ENCODE measurements at places on chromosomes 5 and 9. TPM values are rescaled to one million over a fixed set of nuclear protein-coding genes. Genes with fewer than 3 reads are reported as not detected.

TMEM174 gene
- total RNA-seq: not detected

LRRC8A gene
- total RNA-seq: 88.7 TPM

SYK gene
- not detected for total RNA-seq

MOB3B gene
- total RNA-seq: not detected

MLANA gene
- total RNA-seq: not detected

SOX30 gene
- total RNA-seq: 5.8 TPM

PCDHGA5 gene
- total RNA-seq: 1.8 TPM

NR4A3 gene
- not detected for total RNA-seq

PCDHGA1 gene
- total RNA-seq: 2.2 TPM

TXN gene
- total RNA-seq: 246 TPM

RUSC2 gene
- 24.0 TPM for total RNA-seq

PDE8B gene
- not detected for total RNA-seq

- H3K4me1 ChIP-seq: no peaks in the 10 kb centered on the region
- DNase-seq: no peak
- no peak overlapping the region for H3K27ac ChIP-seq
- H3K4me3 ChIP-seq: no peak overlapping the region
- H3K27me3 ChIP-seq: no peaks in the 10 kb centered on the region
These were observed 975 bp upstream of the HAVCR1 start for GRCh38 chr5:157059891-157060290.

GRCh38 chr9:132748450-132748849 is 78.2 kb downstream of the GTF3C4 start:
- H3K36me3 ChIP-seq: no peaks in the 10 kb centered on the region
- no peak for DNase-seq
- no peak overlapping the region for H3K4me3 ChIP-seq

DNA sequence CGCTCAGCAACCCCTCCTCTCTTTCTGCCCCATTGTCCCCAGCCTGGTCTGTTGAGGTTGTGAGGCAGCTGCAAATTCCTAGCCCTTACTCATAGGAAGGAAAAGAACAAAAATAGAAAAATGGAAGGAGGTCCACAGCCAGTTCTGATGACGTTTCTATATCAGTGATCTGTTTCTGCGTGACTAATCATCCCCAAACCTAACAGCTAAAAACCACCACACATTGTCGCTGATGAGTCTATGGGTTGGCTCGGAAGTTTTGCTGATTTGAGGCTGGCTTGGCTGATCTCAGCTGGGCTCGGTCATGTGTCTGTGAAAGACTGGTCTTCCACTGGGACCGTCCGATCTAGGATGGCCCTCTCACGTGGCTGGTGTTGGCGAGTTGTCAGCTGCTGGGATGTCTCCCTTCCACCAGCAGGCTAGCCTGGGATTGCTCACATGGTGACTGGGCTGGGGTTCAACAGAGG is 200.6 kb upstream of the ZNF618 start:
- no peaks in the 10 kb centered on the region for H3K36me3 ChIP-seq
- no peaks in the 10 kb centered on the region for H3K27me3 ChIP-seq
- H3K4me3 ChIP-seq: no peak overlapping the region
- peak overlapping the region; percentile 79 for H3K27ac ChIP-seq
- peaks cover 28% of the 10 kb centered on the region for H3K4me1 ChIP-seq
- DNase-seq: peak; percentile 87

DNA sequence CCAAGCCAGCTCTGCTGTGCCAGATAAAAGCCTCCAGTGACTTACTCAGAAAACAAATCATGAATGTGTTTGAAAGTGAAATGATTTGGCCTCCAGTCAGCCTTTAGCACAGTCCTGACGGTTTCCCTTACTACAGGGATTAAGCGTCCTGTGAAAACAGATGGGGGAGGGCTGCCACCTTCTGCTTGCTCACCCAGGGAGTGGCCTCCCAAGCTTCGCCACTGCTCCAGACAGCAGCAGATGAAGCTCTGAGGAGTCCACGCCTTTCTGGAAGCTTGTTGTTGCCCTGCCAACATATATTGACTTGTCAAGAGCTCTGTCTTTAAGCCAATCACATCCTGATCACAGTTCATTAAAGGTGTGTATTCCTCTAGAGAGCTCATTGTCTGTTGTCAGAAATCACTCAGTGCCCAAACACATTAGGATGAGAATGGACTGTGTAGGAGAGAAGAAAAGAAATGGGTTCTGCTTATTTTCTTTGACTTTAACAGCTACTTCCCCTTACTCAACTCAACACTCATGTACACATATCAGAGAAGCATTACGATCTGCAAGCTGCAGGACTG is 4.9 kb upstream of the FYB1 start:
- H3K27me3 ChIP-seq: no peaks in the 10 kb centered on the region
- H3K4me3 ChIP-seq: no peak overlapping the region
- H3K4me1 ChIP-seq: 0 out of 2 replicates have a peak, but pooled peaks cover 4% of the 10 kb centered on the region
- no peaks in the 10 kb centered on the region for H3K36me3 ChIP-seq
- peak; percentile 47 for DNase-seq

GRCh38 chr5:113212244-113212920 is 222.4 kb downstream of the TSSK1B start:
- H3K4me1 ChIP-seq: peaks cover 56% of the 10 kb centered on the region
- peak overlapping the region; percentile 15 for H3K27ac ChIP-seq
- no peak overlapping the region for H3K4me3 ChIP-seq
- peak; percentile 81 for DNase-seq
- no peaks in the 10 kb centered on the region for H3K27me3 ChIP-seq

- H3K27me3 ChIP-seq: no peaks in the 10 kb centered on the region
- H3K36me3 ChIP-seq: peaks cover 32% of the 10 kb centered on the region
- H3K4me3 ChIP-seq: no peak overlapping the region
- DNase-seq: no peak
These were observed 2.5 kb downstream of the ERCC6L2 start for GRCh38 chr9:95877984-95878383.

DNA sequence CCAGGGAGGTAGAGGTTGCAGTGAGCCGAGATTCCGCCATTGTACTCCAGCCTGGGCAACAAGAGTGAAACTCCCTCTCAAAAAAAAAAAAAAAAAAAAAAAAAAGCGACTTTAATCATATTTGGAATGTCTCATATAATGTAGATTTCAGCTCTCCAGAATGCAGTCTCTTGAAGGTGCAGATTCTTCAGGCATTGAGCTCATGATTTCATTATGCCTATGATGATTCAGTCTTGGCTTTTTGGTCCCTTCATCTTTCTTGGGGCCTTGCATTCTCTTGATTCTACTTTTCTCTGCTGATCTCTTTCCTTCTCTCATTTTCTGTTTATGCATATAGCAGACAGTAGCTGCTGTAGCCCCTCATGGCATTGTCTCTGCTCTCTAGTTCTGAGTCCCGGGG is 22.9 kb downstream of the KDM4C start:
- H3K4me1 ChIP-seq: no peaks in the 10 kb centered on the region
- DNase-seq: no peak
- H3K27ac ChIP-seq: no peak overlapping the region
- H3K27me3 ChIP-seq: no peaks in the 10 kb centered on the region
- no peak overlapping the region for H3K4me3 ChIP-seq

- DNase-seq: no peak
- no peak overlapping the region for H3K4me3 ChIP-seq
- no peaks in the 10 kb centered on the region for H3K4me1 ChIP-seq
- no peaks in the 10 kb centered on the region for H3K36me3 ChIP-seq
- 0 out of 2 replicates have a peak, but pooled peaks cover 6% of the 10 kb centered on the region for H3K27me3 ChIP-seq
- H3K27ac ChIP-seq: no peak overlapping the region
These were observed 65.8 kb downstream of the MTX3 start for GRCh38 chr5:79924936-79925893.

- no peak within 1 kb of the TSS for H3K27ac ChIP-seq
- H3K4me1 ChIP-seq: no peaks in the 10 kb centered on the region
- no peaks in the 10 kb centered on the region for H3K36me3 ChIP-seq
- no peaks in the 10 kb centered on the region for H3K27me3 ChIP-seq
- 0 out of 2 replicates have a peak within 1 kb of the TSS, but pooled peaks have one; percentile 4 for H3K4me3 ChIP-seq
These were observed at the start of gene PCDHGA10 for GRCh38 chr5:141412854-141413539. Gene PCDHGA10, plus strand, starts transcription at chr5:141412987. Its CDS starts 189 bp downstream, at chr5:141413176.

DNA sequence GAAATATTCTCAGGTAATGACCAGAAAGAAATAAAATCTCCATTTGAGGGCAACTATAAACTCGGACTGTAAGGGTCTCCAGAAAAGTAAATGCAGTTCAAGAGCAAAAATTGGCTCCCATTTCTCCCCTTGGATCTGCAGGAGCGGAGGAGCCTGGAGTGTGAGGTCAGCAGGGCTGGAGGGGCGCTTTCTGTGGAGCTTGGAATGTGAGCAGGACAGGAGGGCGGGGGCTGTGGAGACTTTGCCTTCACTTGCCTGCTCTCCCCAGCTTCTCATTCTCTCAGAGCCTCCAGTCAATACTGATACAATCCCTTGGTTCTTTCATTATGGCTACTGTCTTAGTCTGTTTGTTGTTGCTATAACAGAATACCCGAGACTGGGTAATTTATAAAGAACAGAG is 162.8 kb upstream of the ANKH start:
- H3K4me1 ChIP-seq: no peaks in the 10 kb centered on the region
- no peaks in the 10 kb centered on the region for H3K36me3 ChIP-seq
- H3K27ac ChIP-seq: no peak overlapping the region
- no peak for DNase-seq
- H3K4me3 ChIP-seq: no peak overlapping the region

DNA sequence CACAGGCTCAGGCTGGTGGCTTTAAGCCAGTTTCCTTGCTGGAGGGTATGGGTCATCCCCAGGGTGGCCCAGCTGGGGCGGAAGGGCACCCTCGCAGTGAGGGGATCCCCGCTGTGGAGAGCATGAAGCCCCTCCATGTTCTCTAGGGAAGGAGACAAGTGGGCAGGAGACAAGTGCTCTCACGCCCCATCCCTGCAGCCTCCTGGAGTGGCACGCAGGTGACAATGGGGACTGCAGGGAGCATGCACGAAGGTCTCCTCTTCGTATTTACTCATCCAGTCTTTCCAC is 83.3 kb downstream of the GTF3C4 start:
- no peak overlapping the region for H3K27ac ChIP-seq
- H3K4me3 ChIP-seq: no peak overlapping the region
- DNase-seq: no peak
- H3K4me1 ChIP-seq: no peaks in the 10 kb centered on the region

- no peaks in the 10 kb centered on the region for H3K36me3 ChIP-seq
- H3K27me3 ChIP-seq: no peaks in the 10 kb centered on the region
- no peaks in the 10 kb centered on the region for H3K4me1 ChIP-seq
- no peak overlapping the region for H3K27ac ChIP-seq
These were observed 4.3 kb downstream of the CACNA1B start for GRCh38 chr9:137881591-137882505.

DNA sequence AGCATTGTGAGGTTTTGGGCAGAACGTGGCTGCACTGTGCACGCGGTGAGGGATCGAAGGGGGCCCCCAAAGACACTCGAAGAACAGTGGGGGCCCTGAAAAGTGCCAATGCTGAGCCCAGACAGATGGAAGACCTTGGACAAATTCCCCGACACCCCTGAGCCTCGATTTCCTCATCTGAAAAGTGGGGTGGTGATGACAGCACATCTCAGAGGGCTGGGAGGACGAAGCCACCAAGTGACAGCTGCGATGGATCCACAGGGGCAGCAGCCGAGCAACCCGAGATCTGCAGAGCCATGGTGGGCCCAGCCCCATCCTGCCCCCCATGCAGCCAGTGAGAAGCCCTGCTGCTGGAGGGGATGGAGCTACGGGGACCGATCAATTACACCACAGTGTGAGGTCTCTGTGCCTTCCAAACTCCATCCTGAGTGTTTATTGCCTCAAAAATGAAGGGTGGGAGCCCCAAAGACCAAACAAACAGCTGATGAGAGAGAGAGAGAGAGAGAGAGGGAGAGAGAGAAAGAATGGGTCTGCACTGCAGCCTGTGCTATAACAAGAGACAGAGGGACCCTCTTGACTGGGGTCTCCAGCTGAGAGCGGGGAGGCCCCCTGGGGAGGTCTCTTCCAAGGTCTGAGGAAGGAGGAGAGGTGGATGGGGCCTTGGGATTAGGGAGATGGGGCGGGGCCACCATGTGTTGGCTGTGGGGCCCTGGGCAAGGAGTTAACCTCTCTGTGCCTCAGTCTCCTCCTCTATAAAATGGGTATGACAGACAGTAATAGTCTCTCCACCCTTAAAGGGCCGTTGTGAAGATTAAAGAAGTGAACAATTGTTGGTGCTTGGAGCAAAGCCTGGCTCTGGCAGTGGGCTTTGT is 134.4 kb upstream of the IER5L start:
- no peak overlapping the region for H3K4me3 ChIP-seq
- H3K36me3 ChIP-seq: no peaks in the 10 kb centered on the region
- no peak for DNase-seq
- no peak overlapping the region for H3K27ac ChIP-seq
- no peaks in the 10 kb centered on the region for H3K27me3 ChIP-seq
- H3K4me1 ChIP-seq: no peaks in the 10 kb centered on the region

- no peaks in the 10 kb centered on the region for H3K36me3 ChIP-seq
- H3K27ac ChIP-seq: no peak overlapping the region
- no peak overlapping the region for H3K4me3 ChIP-seq
- H3K4me1 ChIP-seq: no peaks in the 10 kb centered on the region
- no peak for DNase-seq
- no peaks in the 10 kb centered on the region for H3K27me3 ChIP-seq
These were observed 87.3 kb upstream of the GRAMD2B start for GRCh38 chr5:126335886-126336285.

DNA sequence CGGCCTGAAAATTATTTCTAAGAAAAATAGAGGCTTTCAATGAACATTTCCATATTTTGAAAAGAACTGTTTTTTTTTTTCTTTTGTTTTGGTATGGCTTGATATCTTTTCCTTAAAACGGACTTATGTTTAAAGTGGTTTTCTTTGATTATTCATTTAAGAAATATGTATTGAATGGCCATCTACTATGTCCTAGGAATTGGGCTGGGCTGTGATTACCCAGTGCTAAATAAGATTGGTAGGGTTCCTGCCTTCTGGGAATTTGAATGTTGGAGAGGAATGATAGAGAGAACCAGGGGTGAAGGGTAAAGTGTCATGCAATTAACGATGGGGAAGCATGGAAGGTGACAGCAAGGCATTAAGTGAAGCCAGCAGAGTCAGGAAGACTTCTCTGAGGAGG is 33.2 kb downstream of the TNFSF8 start:
- H3K36me3 ChIP-seq: no peaks in the 10 kb centered on the region
- peaks cover 48% of the 10 kb centered on the region for H3K4me1 ChIP-seq
- H3K27me3 ChIP-seq: no peaks in the 10 kb centered on the region
- H3K27ac ChIP-seq: no peak overlapping the region
- DNase-seq: no peak

DNA sequence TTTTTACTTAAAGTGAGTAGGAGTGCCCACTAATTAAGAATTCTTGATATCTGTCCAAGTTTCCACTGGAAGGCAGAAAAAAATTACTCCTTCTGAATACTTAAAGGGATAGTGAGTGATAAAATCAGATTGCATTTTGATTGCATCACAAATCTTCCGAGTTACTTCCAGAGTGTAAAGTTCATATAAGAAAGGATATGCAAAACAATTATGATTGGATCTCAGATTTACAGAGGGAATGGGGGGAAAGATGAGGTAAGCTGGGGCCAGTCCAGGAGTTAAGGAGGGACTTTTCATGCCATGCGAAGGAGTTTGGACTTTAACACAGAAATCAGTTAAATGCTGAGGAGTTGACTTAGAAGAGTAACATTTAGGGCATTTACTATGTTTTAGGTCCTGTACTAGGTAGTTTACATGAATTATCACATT is 9.3 kb upstream of the RNF145 start:
- H3K36me3 ChIP-seq: no peaks in the 10 kb centered on the region
- H3K4me1 ChIP-seq: peaks cover 14% of the 10 kb centered on the region
- H3K4me3 ChIP-seq: no peak overlapping the region
- no peak overlapping the region for H3K27ac ChIP-seq
- no peaks in the 10 kb centered on the region for H3K27me3 ChIP-seq

- no peaks in the 10 kb centered on the region for H3K27me3 ChIP-seq
- H3K36me3 ChIP-seq: no peaks in the 10 kb centered on the region
- no peak overlapping the region for H3K27ac ChIP-seq
- H3K4me1 ChIP-seq: peaks cover 42% of the 10 kb centered on the region
These were observed 84.1 kb downstream of the SLIT3 start for GRCh38 chr5:169216866-169217265.

GRCh38 chr5:143066556-143067281 is 296.5 kb downstream of the ARHGAP26 start:
- H3K27me3 ChIP-seq: no peaks in the 10 kb centered on the region
- no peak overlapping the region for H3K27ac ChIP-seq

All from SJSA1 (cell line).